K562 (cell line): ENCODE measurements at places on chromosomes 11 and 22. TPM values are rescaled to one million over a fixed set of nuclear protein-coding genes. Genes with fewer than 3 reads are reported as not detected.

The SVIP gene
- 27.7 and 35.2 TPM in 2 replicates for polyA plus RNA-seq

DNA sequence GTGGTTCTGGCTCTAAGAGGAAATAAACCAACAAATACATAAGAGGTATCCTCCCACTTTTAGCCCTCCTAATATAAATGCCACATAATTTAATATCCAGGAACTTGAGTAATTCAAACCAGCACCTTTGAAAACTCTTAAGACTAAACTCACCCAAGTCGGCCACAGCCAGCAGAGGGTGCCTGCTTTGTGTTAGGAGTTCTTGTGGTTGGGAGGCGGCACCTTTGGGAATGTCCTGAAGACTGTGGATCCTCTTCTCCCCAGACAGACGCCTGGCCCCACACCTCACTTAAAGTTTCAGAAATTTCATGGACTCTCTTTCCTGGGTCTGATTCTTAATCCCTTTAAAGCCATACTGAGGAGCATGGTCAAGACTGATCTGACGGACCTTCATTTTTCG is 169.0 kb downstream of the TBC1D22A start:
- DNase-seq = no peak

DNA sequence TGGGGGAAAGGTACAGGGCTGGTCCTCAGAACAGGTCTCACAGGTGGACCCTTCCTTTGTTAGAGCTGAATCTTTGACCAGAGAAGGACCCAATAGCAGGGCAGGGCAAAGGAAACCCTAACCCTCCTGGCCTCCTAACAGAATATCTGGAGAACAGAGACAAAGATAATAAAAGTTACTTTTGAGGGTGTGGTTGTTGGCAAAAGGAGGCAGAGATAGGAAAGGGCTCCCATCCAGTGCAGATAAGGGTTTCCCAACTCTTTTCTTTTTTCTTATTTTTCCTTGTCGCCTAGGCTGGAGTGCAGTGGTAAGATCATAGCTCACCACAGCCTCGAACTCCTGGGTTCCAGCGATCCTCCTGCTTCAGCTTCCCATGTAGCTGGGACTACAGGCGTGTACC is 11.9 kb downstream of the PCSK7 start:
- no peak for DNase-seq

DNA sequence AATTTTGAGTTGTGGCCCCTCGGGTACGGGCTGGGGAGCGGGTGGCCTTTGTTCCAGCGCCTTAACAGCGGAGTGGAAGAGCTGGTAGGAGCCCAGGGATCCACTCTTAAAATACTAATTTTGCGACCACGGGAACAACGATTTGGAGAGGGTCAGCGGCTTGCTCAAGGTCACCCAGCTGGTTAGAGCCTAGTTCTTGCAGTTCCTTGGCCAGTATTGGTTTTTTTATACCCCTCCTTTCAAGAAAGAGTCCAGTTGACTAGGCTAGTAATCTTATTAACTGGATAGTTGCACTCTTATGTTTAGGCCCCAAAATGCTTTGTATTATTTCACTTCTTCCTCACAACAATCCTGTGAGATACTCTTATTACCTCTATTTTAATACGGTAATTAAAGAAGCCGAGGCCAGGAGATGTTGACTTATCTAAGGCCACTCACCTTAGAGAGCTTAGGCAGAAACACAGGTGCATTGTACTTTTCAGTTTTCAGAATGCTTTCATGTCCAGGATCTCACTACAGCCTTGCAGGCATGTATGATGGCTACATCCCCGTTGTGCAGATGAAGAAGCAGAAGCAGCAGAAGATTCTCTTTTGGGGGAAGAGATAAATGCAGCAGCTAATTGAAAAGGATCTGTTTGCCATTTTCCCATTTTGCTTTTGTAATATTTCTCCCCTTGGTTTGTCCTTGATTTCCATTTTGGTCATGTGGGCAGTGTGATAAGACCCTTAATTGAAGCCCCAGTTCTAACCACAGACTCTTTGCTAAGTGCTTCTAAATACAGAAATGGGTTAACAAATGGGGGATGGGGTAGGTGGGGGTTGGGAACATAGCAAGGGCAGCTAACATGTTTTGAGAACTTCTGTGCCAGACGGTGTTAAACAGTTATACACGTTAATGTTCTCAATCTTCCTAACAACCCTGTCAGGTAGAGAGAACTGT is 1.4 kb downstream of the SREBF2 start:
- no peak for DNase-seq

DNA sequence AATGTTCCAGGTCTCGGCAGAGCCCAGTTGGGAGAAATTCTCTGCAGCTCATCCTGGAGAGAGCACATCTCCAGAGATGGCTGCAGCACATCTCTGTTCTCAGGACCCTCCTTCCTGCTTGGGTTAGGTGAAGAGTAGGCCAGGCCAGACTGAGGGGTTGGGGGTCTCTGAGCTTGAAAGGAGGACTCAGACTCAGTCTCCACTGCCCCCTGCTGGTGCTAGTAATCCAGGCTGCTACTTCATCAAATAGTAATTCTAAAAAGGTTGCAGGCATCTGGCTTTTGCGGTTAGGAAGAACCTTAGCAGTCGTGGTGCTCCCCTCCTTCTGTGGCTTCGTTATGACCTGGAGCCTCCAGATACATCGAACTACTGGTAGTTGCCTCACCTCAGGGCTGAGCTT is 9.7 kb downstream of the TUB start:
- peak; percentile 46 for DNase-seq

The OR52I2 gene
- not detected in 2 replicates for polyA plus RNA-seq

GRCh38 chr11:9625162-9625561 is 38.7 kb upstream of the SWAP70 start:
- no peak for DNase-seq

- no peak for DNase-seq
Observed at GRCh38 chr11:3969613-3970012, 114.1 kb downstream of the STIM1 start.

The KRTAP5-8 gene
- not detected in 2 replicates for polyA plus RNA-seq

DNA sequence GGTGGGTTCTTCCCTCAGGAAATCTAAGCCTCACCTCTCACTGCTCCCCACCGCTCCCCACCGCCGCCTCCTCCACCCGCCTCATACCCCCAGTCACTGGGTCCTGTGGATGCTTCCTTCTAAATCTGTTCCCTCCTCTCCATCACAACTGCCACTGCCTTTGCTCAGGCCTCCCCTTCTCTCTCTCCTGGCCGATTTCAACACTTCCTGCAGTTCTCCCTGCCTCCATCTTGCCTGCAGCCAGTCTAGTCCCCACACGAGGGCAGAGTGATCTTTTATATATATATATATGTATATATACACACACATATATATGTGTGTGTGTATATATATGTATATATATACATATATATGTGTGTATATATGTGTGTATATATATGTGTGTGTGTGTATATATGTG is 27.8 kb downstream of the CREB3L1 start:
- DNase-seq = no peak

DNA sequence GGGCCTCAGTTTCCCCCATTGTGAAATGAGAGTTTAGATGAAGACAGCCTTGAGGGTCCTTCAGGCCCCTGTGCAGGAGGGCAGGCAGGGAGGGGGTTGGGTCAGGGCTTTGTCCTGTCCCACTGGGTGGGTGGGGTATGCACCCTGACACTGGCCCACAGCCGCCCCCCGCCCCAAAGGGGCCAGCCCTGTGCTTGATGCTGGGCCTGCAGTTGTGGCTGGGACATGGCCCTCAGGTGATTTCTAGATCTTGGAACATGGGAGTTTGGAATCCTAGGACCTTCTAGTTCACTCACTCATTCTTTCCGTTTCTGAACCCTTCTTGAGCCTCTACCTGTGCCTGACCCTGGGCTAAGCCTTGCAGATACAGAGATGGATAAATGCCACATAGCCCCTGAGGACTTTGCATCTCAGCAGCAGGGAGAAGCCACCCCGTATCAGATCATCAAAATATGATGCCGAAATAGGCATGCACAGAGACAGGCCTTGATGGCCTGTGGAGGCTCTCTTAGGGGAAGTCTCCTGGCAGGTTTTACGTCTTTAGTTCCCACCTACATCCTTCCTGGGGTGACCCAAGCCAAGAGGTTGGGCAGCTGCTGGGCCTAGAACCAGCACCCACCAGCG is 76.0 kb downstream of the FBLN1 start:
- DNase-seq = no peak

DNA sequence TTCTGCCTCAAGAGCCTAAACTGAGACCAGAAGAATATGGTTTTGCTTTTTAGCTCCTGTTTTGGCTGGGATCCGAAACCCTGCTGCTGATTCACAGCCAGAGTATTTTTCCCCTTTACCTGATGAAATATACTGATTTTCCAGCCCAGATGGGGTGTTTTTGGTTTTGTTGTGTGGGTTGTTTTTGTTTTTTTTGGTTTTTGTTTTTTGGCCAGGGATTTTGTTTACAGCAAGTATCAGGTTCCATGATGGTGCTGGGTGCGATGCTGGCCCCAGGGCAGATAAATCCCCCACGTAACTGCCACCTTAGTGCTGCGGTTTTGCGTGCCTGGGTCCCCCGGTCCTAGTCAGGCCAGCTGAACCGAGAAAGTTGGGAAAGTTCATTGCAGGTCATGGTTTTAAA is 103.7 kb downstream of the ZBTB16 start:
- DNase-seq = no peak

The OR52E8 gene
- polyA plus RNA-seq = not detected in 2 replicates

- DNase-seq = no peak
Observed at GRCh38 chr11:65277631-65278277, 16.0 kb downstream of the POLA2 start.

DNA sequence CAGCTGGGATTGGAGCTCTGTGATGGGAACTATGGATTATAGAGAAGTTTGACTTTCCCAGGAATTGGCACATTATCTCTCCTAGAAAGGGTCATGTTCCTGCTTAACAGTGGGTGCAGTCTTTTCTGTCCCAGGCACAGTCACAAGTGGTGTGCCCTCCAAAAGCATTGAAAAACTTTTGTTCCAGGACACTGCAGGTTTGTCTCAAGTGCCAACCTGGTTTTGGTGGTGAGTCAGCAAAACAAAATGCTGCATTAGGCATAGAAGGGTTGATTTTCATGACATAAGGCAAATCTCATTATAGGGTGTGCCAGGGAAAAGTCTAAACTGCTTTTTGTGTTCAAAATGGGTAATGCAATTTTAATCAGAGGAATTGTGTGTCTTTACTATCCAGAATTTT is 4.9 kb downstream of the HTATIP2 start:
- DNase-seq = no peak

The CSRP3 gene
- not detected in 2 replicates for polyA plus RNA-seq

The KBTBD3 gene
- 4.3 and 6.7 TPM in 2 replicates for polyA plus RNA-seq

DNA sequence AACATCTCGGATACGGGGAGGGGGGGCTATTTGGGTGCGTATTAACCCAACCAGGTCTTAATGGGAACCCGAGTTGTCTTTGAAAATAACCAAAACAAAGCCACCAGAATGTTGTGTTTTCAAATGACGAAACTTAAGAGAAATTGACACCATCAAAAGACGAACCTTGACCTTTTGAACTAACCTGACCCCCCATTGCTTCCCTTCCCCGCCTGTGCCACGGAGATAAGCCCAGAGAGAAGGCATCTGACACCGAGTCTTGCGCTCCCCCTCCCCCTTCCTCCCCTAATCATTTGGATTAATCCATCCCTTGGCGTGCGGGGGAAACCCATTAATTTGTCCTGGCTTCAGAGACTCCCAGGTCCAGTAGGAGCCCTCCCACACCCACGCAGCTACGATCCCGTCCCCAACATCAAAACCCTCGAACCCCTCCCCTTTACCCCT is 4.5 kb upstream of the GCAT start:
- peak; percentile 86 for DNase-seq

The OOSP3 gene
- 0.09 TPM in 1 of 2 replicates, not detected in the other for polyA plus RNA-seq

The ARHGAP8 gene
- polyA plus RNA-seq = 1.1 and 1.5 TPM in 2 replicates

DNA sequence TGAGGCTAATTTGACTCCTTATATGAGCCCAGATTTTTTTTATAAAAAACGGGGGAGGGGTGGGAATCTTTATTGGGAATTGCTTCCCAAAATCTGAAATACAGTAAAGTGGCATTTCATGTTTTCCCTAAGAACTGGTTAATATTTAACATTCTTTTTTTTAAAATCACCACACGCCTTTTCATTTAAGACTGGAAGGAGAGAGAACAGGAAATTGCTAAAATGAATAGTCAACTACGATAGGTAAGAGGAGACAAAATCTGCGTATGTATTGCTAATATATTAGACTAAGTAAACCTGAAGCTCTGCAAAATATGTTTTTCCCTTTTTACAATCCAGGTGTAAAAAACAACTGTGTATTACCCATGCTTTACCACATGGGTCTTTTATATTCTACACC is 57.0 kb downstream of the SOX6 start:
- no peak for DNase-seq

DNA sequence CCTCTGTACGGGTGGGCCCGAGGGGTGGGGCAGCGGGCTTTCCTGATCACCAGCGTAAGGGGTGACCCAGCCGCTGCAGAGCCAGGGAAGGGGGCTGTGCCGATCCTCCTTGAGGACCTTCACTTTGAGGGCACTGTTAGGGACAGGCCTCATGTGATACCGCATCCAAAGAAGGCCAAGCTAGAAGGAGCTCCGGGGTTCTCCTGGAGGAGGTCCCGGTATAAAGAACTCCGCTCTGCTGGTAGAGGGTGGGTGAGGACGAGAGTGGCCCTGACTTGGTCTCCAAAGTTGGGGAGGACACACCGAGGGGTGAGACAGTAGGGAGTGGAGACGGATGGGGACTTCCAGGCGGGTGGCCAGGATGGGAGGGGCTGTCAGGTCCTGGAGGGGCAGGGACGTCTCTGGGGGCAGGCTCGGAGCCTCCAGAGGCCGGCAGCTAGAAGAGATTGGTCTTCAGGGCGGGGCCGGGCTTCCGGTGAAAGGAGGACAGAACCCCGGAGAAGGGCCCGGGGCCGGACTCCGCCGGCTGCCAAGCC is 4.6 kb downstream of the PHOX2A start:
- no peak for DNase-seq

The NRIP3 gene
- polyA plus RNA-seq = 7.4 and 8.5 TPM in 2 replicates

- no peak for DNase-seq
Observed at GRCh38 chr11:117837791-117838190, 13.2 kb upstream of the FXYD2 start.

The INPP5J gene
- 5.4 and 6.0 TPM in 2 replicates for polyA plus RNA-seq

DNA sequence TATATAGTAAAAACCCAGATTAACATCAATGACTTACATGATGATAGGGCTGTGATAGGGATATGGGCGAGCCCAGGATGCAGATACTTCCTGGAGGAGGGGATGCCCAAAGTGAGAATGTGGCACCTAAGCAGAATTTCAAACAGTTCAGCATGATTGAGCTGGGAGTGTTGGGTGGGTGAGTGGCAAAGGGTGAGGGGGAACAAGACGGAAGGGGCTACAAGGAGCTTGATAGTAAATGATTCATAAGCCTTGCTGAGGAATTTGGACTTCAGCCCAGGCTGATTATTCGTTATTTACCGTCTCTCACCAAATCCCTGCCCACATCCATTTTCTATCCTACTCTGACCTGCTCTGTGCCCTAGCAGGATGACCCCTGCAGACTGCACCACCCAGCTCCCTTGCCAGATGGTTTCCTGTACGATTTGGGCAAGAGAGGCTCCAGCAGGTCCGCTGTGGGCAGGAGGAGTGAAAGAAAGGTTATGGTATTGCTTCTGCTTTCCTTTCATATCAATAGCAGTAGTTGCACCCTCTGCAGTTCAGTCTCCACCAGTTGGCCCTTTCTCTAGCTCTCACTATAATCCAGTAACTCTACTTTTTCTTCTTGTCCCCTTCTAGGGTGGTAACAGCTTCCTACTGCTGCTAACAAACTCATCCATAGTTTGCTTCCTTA is 30.3 kb upstream of the SIK2 start:
- DNase-seq = no peak

The ANO1 gene
- not detected in 2 replicates for polyA plus RNA-seq

DNA sequence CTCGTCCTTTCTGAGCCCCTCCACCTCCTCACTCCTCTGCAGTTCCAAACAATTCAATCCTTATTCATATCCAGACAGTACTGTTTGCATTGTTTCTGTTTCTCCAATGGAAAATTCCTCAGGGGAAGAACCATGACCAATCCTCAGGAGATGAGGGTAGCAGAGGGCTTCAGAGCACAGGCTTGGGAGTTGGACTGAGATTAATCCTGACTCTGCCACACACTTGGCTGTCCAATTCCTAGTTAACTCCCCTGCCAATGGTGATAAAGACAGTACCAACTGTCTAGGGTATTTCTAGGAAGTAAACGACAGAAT is 58.0 kb downstream of the MICAL3 start:
- DNase-seq = no peak
